HS-5 (cell line): ENCODE measurements at places on chromosomes 7 and 10.
A peak's percentile ranks its signal among the peaks of the same experiment; 100 is the strongest.

GRCh38 chr7:10106609-10107008 is 867.1 kb upstream of the PHF14 start:
- DNase-seq: no peak

DNA sequence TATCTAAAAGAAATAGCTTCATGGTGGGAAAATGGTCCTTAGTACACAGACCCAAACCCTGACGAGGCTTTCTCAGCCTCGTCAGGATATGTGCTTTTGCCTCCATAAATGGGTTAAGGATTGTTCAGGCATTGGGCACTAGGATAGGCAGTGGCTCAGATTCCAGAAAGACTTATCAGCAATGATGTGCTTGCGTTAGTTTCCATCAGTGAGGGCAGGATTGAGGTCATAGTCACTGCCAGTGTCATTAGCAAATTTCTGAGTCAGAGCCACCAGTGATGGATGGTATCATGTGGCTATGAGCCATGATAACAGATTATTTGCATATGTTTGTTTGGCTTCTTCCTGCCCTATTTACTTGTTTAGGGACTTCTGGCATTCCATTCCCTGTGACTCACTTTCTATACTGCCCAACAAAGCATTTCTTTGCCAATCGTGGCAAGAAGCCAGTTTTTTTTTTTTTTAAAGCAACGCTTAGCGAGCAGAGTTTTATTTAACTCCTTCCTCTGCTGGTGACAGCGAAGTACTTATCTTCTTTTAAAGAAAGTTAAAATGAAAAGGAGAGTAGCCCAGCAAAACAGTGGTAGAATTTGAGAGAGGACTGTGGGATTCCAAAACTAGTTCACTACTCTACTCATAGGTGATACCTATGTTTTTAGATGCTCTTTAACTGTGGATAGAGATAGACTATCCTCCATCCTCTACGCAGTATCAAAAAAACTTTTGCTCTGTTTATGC is 44.4 kb downstream of the MYPN start:
- DNase-seq: peak; percentile 99

GRCh38 chr10:124464028-124464965 is 2.7 kb downstream of the LHPP start:
- no peak for DNase-seq

DNA sequence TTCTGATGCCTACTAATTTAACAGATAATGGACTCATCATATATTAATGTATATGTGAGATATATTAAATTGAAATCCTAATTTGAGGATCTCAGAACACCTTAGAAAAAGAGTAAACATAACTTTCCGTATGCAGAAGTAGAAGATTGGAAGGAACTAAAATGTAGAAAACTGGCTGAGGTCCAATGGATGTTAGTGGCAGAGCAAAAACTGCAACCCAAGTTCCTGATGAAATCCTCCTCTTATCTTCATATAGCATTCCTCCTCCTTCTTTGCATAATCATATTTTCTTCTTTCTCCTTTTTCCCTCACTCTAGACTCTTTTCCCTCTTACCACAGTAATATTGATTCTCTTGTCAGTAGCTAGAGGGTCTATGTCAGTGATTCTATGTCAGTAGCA is 6.0 kb downstream of the INA start:
- DNase-seq: no peak

DNA sequence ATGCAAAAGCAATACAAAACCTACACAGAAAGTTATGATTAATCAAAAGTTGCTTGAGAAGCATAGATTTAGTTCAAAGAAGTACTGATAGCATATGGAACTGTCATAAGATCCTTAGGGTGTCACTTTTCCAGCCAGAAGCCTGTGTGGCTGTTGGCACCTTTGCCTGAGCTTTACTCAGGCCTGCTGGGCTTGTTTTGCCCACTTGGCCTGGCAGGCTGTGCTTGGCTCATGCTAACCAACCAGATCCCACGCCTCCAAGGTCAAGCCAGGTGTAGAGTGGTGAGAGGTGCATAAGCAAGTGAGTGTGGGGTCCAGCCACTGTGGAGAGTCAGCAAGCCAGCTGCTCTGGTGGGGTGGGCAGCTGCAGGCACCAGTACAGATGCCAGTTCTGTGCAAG is 12.0 kb upstream of the LIPA start:
- no peak for DNase-seq
